ENCODE measurements at places on chromosomes 6 and 20.

- DNase-seq = no peak
Observed at GRCh38 chr20:22924949-22925612, 110.0 kb upstream of the SSTR4 start.

DNA sequence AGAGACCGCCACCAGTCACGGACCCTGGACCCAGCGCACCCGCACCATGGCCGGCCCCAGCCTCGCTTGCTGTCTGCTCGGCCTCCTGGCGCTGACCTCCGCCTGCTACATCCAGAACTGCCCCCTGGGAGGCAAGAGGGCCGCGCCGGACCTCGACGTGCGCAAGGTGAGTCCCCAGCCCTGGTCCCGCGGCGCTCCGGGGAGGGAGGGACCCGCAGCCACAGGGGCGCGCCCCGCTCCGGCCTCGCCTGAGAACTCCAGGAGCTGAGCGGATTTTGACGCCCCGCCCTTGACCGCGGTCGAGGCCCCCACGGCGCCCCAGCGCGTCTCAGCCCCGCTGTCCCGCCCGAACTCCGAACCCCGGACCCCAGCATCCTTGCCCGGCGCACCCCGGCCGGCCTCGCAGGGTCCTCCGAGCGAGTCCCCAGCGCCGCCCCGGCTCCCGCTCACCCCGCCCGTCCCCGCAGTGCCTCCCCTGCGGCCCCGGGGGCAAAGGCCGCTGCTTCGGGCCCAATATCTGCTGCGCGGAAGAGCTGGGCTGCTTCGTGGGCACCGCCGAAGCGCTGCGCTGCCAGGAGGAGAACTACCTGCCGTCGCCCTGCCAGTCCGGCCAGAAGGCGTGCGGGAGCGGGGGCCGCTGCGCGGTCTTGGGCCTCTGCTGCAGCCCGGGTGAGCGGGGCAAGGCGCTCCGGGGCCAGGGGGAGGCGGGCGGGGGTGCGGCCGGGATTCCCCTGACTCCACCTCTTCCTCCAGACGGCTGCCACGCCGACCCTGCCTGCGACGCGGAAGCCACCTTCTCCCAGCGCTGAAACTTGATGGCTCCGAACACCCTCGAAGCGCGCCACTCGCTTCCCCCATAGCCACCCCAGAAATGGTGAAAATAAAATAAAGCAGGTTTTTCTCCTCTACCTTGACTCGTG lies at the start of gene OXT:
Gene OXT (plus strand): TSS at position 11 of the 920 bp plus-strand sequence. CDS start 36 bp downstream, at position 47.
- no peak for DNase-seq

DNA sequence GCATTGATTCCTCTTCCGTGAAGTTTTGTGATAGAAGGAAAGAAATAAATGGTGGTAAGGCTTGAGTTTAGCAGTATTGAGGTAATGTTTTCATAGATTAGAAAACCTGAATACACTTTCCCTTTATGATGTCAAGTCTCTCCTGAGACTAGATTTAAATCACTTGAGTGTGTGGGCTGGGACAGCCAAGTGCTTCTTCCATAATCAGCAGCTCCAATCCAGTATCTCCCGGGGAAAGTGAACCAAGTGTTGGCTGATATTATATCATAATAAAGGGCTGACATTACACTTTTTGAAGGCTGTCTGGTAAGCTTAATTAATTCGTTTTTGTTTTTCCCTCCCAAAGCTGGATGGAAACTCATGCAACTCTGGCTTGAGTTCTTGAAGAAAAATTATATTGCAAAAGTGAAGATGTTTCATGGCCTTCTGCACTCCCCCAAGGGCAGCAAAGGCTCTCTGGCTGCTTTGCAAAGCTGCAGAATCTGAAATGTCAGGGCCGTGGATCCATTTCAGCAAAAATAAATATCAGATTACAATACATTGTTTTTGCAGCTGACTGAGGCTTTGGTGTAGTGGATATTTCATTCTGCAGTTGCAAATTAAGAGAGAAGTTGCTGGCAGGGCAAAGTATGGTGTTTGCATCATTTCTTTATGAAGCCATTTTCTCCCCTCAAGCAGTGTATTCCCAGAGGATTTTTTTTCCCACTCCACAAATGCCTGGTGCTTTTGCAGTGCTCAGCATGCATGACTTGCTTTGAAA lies 101.2 kb downstream of the MKKS start:
- no peak for DNase-seq

- no peak for DNase-seq
Observed at GRCh38 chr6:159061805-159062563, 17.2 kb upstream of the TAGAP start.

DNA sequence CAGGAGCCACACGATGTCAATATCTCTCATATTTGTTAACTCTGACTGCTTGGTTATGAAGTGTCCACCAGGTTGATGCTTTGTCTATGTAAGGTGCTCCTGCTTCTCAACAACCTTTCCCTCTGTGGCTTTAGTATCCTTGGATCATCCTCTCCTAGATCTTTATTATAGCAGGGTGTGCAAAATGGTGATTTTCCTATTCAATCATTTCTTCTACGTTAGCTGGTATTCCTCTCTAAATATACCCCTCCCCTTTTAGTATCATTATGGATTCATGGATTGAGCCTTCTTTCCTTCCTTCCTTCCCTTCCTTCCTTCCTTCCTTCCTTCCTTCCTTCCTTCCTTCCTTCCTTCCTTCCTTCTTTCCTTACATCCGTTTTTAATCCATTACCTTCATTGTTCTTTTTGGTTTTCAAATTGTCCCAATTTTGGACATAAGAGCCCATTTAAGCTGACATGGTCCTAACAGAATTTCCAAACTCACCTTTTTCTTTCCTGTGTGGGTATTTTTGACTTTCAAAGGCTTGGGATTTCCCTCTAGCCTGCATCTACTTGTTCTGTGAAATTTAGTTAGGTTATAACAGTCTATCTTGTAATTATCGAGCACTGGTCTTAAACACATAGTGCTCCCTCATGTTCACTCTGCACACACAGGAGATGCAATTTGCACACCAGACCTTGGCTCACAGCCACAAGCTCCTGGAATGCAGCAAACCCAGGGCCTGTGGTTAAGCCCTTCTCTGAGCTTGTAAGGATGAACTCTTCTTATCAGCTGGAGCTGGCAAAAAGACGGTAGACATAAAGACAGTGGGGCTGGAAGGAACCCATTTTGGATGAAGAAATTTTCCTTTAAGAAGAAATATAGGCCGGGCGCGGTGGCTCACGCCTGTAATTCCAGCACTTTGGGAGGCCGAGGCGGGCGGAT lies 109.9 kb downstream of the SLC24A3 start:
- no peak for DNase-seq

DNA sequence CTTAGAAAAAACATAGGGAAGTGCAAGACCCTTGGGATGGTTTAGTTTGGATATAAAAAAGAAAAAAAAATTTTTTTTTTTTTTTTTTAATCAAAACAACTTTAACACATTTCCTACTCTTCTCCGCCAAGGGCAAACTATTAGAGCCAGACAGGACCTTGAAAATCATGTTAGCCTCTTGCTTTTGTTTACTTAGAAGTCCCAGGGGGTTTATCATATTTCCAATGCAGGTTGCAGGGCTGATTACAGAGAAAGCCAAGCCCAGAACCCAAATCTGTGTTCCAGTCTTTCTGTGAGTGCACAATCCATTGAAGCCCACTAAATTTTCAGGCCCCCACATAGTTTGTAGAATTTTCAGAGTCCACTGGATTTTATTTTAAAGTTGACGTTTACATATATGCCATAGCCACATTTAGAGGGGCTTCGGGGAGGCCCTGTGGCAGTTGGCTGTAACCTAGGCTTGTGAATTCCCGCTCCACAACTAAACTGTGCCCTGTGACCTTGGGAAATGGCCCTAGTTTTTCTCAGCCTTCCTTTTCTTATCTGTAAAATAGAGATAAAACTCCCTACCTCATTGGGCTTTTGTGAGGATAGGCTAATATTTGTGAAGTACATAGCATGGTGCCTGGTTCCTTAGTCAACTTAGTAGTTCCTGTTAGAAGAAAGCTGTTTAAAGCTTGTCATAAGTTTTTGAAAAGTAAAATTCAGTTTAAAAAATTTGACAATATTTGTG lies 55.7 kb downstream of the NCOA7 start:
- no peak for DNase-seq

DNA sequence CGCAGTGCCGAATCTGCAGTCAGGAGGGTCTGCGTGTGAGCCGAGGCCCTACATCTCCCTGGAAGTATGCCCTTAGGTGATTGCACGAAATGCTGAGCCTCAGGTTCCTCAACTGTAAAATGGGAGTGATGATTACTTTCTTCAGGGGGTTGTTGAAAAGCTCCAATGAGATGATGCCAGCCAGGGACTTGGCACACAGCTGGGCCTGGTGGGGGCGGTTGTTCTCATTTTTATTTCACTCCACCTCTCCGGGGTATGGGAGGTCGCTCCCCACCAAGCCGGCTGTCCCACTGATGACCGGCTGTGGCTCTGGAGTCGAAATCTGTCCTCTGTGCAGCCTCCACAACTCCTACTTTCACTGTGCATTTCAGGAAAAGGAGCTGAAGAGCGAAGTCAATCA lies 8.1 kb downstream of the PCK1 start:
- DNase-seq = no peak

- no peak for DNase-seq
Observed at GRCh38 chr6:126152372-126152745, 166.0 kb downstream of the TRMT11 start.

DNA sequence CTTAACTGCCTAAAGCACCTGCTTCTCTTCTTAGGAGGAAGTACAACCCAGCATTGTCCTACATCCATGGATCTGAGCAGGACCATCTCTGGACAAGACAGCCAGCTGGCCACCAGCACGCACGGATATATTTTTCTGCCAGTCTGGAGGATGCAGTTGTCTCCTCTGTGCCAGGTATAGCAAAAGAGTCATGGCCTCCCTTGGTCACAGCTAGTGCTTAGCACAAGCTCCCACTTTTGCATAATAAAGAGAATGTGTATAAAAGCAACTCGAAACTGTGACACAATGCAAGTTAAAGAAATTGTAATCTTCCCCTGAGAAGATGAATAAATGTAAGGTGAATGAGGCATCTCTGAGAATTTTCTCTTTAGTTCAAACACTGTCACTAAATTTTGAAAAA lies 267.8 kb upstream of the MANEA start:
- DNase-seq = no peak

GRCh38 chr6:101380897-101381630 lies 12.4 kb upstream of the GRIK2 start:
- no peak for DNase-seq

DNA sequence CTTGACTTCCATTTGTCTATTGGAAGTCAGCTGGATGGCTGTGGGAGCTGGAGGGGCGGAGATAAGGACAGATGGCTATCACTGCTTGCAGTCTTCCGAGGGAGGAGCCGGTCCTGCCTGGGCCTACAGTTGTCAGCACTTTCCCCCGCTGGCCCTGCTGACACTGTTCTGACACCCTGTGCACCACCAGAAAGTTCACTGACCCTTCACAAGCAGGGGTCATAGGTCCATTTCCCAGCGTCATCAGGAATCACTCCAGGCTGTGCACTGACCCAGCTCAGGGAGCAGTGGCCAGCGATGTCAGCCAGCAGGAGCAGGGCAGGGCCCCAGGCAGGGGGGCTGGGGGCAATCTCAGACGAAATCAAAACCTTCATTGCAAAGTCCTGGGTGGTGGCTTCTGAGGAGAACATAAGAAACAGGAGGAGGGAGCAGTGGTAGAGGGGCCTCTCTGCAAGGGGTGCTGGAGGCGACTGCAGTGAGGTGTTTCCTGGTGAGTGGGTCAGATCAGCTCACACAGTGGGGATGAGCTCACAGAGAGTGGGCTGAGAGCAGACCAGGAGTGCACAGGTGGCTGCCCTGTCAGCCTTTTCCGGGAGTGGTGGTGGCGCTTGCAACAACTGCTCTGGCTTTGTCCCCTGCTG lies 26.5 kb upstream of the PLEKHG1 start:
- no peak for DNase-seq

All from T47D (cell line).